ENCODE measurements at places on chromosomes 4 and X. TPM values are rescaled to one million over a fixed set of nuclear protein-coding genes. Genes with fewer than 3 reads are reported as not detected.

The TRPC3 gene
- 0.12 TPM for total RNA-seq

The TDO2 gene
- total RNA-seq: 0.59 TPM

The PNMA5 gene
- not detected for total RNA-seq

The RAB33A gene
- 0.19 TPM for total RNA-seq

The MGARP gene
- 0.30 TPM for total RNA-seq

The SSX2 gene
- total RNA-seq: not detected

The TLR3 gene
- 0.38 TPM for total RNA-seq

The ARAP2 gene
- 0.64 TPM for total RNA-seq

The HUWE1 gene
- 68.9 TPM for total RNA-seq

The SERPINA7 gene
- total RNA-seq: not detected

The ADGRL3 gene
- 0.03 TPM for total RNA-seq

The CXCL1 gene
- 6.0 TPM for total RNA-seq

The WWC2 gene
- total RNA-seq: 13.4 TPM

The ERCC6L gene
- 12.2 TPM for total RNA-seq

The GPR50 gene
- total RNA-seq: 0.25 TPM

The BST1 gene
- 16.4 TPM for total RNA-seq

The KCNE5 gene
- 0.24 TPM for total RNA-seq

The RTL9 gene
- 0.09 TPM for total RNA-seq

The FGF5 gene
- total RNA-seq: 0.13 TPM

The SPANXN3 gene
- total RNA-seq: not detected
